Skeletal muscle cell (primary cell): ENCODE measurements at places on chromosomes 1 and 21.
A peak's percentile ranks its signal among the peaks of the same experiment; 100 is the strongest.

DNA sequence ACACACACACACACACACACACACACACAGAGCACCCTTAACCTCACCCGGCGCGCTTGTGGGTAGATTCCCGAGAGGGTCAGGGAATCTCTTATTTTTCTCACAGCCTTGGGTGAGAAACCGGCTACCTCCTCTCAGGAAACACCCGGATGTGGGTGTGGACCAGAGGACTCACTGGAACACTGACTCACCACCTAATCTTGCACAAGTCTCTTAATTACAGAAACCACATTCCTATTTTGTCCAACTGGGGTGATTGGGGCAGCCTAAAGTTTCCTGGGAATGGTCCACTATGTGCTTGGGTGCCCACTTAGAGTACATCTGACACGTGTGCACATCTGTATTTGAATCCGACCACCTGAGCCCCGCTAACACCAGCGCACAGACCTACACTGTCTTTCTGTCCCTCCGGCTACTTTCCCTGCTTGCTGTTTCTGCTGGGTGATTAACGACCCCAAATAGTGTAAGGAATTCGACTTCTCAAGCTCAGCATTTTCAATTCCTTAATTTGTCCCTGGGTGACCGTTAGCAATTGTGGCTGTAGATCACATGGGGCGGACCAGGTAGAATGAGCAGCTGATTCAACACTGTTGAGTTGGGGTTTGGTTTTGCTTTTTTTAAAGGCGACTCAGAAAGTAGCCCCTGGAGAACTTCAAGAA, 14.0 kb upstream of the TBX15 start:
- DNase-seq, result peak; percentile 97

DNA sequence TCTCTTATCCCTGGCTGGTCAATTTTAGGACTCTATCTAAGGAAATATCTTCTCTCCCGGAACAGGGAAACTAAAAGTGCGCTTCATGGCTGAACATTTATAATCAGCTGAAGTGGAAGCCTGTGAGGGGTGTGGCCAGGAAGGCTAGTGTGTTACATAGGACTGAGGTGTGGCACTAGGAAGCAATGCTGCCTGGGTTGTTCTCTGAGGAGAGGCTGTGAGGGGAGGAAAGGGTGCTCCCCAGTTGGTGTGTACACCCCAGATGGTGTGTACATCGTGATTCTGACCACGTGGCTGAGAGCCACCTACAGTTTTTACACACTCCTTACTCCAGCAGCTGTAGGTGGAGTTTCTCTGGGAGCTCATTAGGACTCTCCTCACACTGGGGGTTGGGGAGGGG, 16.3 kb downstream of the NTPCR start:
- no peak for DNase-seq

DNA sequence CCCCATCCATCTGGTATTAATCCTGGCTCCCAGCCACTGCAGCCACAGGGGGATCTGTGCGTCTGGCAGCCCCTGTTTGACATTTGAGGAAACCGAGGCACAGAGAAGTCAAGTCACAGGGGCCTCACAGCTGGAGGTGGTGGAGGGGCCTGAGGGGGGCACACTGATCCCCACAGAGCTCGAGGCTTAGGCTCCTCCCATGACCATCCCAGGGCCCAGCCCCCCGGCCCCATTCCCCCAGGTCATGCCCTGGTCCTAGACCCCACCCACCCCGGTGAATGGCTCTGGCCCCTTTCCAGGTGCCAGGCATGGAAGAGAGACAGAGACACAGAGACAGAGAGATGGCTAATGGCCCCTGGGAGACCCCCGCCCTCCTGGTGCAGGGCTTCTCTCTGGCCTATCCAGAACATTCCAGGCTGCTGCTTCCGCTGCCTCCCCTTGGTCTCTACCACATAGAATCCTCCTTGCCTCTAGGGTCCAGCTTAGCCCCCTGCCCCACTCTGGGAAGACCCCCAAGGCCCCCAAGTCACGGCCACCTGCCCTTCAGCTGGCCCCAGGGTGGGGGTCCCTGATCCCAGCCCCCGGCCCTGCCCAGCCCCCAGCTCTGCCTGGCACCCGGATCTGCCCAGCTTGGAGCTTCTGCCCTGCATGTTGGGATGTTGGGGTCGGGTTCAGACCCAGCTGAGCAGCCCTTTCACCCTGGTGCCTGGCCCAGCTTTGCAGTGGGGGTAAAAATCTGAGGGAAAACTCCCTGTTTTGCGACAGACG, 29.2 kb upstream of the LRRC3 start:
- DNase-seq, result no peak

DNA sequence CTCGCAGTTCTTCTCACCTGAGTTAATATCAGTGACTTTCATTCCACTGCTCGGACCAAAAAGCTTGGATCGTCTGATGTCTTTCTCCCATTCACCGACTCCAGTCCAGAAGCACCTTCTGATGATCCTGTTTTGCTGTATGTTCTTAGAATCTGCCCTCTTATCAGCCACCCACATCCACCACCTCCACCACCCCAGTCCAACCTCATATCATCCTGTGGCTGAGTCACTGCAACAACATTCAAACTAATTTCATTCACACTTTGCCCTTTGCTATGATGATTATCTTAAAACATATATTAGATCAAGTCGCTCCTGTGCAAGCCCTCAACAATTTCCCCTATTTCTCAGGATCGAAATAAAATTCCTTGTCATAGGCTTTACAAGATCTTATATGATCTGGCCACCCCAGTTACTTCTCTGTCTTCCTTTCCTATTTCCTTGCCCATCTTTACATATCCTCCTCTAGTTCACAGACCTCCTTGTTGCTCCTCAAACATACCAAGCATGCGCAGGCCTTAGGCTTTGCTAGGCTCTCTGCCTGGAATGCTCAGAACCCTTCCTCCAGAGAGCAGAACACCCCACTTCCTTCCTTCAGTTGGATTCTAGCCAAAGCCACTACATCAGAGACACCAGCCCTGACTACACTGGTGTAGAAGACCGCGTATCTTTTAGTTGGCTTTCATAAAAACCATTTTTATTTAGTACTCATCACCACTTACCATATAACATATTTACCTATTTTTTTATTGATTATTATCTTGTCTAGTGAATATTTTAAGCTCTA, 335.7 kb upstream of the GREM2 start:
- no peak for DNase-seq

GRCh38 chr1:184775329-184775728, 20.7 kb upstream of the EDEM3 start:
- DNase-seq, result no peak

DNA sequence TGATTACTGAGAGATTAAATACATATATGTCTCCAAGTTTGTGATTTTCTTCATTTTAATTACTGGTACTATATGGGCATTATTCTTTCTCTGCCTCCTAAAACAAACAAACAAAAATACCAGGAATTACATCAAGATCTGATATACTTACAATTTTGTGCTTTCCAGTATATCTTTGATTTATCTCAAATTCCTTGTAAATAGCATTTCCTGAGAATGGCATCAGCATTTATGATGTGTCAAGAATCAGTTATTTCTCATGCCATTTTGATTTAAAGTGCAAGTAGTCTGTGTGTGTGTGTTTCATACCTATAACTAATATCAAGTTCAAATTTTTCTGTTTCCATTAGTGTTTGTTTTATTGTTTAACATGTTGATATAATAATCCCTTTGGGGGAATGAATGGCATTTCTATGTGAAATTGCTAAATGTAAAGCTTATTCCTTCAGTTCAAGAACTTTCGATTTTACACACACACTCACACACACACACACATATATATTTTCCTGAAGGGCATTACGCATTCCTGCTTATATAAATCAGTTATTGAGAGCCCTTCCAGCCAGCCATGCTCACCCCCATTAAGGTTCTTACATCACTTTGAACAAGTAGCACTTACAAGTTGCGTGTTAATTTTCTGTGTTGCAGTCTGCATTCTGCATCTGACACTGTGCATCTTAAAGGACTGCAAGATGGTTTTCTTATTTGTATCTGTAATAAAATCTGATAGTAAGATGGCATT, 102.7 kb downstream of the NEK7 start:
- no peak for DNase-seq

GRCh38 chr1:206770531-206771337, at the start of gene IL19:
TSS of gene IL19 (plus strand) at chr1:206770773. CDS start at chr1:206836663, 65,890 bp downstream.
- DNase-seq, result peak; percentile 28

DNA sequence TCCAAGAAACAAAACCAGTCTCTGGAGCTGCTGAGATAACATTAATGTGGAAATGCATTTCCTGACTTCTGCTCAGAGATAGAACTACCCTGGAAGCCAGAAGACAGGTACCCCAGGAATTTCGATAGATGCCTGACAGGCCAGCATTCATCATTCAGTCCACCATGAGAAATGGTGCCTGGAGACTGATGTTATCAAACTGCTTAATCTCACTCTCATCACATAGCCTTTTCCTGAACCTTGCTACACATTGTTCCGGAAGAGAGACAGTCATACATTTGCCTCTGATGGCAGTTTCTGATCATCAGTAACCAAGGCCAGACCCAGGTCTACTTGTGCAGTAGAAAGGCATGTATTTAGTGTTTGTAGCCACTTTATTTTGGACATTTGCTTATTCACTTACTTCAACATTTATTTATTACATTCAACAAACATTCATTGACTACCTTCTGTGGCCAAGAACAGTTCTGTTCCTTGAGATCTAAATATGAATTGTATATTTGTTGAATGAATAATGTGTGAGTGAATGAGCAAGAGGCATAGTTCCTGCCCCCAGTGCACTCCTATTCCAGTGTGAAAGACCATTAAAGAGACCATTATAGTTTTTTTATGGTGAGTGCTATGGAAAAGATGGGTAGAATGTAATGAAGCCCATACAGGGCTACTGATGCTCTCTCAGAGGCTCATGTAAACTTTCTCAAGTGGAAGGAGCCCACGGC, 485.7 kb downstream of the NUF2 start:
- no peak for DNase-seq

GRCh38 chr1:200980452-200980772, 43.1 kb downstream of the KIF21B start:
- DNase-seq, result no peak

GRCh38 chr1:116008656-116009390, 32.5 kb downstream of the SLC22A15 start:
- DNase-seq, result no peak

DNA sequence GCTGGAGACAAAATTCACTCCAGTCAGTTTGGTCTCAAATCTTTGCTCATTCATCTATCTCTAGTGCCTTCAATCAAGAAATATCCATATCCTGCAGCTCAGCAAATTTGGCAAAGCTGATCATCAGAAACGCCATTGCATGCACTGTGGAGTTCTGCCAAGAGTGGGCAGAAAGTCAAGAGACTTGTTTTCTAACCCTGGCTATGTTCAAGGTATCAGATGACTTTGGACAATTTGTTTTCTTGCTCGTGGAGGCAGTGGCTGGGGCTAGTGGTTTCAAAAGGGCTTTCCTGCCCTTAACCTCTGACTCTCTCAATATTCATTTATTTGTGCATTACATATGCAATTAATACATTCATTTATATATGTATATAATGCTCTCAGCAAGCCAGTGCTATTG, 12.8 kb upstream of the LRRC52 start:
- DNase-seq, result no peak

GRCh38 chr1:26618561-26618960, 77.3 kb upstream of the ARID1A start:
- DNase-seq, result no peak
